Left renal cortex interstitium (tissue), 4 donors: ENCODE measurements at places on chromosomes 7 and 10.
A peak's percentile ranks its signal among the peaks of the same experiment; 100 is the strongest.

- DNase-seq: peak; percentile 37
These were observed 633.4 kb downstream of the PARD3 start for GRCh38 chr10:34181553-34182300.

- DNase-seq: no peak
These were observed 70.2 kb downstream of the BEND7 start for GRCh38 chr10:13458687-13459012.

- DNase-seq: no peak
These were observed 19.1 kb downstream of the TCF7L2 start for GRCh38 chr10:112969131-112969530.

DNA sequence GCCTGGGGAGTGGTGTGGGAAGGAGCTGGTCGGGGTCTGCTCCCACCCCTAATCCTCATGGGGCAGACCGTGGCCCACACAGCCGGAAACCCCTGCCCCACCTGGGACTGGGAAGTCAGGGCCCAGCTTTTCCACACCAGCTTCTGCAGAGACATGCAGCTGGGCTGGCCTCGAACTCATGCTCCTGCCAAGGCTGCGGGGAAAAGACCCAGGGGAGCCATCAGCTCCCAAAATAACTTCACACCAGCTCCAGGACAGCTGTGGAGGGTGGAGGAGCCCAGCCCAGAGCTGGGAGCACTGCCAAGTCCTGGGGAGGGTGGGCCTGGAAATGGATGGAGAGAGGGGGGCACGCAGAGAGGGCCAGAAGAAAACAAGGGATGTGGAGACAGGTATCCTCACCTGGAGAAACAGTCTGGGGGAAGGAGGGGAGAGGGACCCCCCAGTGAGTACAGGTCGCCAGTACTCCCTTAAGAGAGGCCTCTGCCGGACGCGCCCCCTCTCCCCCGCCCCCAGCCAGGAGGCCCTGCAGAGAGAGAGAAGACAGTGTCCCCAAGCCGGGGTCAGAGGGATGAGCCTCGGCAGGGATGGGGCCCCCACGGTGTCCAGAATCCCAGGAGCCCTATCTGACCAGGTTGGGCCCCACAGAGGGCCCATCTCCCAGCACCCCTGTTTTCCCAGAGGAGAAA is 11.5 kb upstream of the GRIFIN start:
- no peak for DNase-seq

DNA sequence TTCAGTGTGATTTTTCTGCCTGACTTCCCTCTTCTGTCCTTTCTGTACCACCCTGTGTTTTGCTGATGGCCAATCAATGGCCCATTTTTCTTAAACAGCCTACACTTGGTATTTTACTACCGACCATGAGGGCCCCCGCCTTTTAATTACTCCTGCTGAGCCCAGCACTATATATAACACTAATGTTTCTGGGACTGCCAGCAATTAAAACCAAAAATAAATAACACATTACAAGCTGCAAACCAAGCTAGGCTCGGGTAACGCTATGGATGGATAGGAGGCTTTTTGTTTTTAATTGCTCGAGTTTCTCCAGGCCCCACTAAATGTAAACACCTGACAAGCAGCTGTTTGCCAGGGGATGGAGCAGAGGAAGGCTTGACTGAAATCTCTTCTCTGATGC is 915.4 kb upstream of the AUTS2 start:
- DNase-seq: peak; percentile 45

- no peak for DNase-seq
These were observed 36.2 kb downstream of the WASL start for GRCh38 chr7:123712619-123713018.

GRCh38 chr7:82609746-82610145 is 166.2 kb upstream of the CACNA2D1 start:
- DNase-seq: no peak

GRCh38 chr7:101971457-101971856 is 154.0 kb downstream of the CUX1 start:
- DNase-seq: no peak

DNA sequence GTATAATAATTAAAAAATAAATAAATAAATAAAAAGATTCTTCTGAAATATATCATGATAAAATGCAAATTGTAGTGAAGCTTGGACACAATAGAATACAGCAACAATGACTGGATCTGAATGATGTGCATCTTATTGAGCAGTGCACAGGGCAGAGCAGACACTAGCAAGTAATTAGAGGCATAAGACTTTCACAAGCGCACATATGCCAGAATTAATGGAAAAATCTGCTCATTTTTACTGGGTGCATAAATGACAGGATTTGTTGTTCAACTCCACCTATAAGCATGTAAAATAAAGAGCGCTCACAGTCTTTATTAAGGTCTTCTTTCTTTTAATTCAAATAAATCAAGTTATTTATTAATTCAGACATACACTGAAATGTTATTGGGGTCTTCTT is 125.0 kb downstream of the DPY19L1 start:
- no peak for DNase-seq

DNA sequence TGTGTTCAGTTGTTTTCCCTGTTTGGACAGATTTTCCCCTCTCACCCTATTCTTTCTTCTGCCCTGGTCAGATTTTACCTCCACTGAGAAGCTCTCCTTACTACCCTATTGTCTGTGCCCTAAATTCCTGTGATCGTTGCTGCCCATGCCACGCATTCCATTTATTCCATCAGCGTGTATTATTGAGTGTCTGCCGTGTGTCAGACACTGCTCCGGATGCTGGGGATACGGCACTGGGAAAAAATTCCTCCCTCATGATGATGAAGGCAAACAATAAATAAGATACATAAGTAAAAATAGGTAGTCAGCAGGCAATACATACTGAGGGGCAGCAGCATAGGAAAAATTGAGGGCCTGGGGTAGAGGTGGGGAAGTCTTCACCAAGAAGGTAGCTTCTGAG is 86.8 kb downstream of the FANK1 start:
- DNase-seq: no peak

- DNase-seq: no peak
These were observed 15.3 kb downstream of the GPER1 start for GRCh38 chr7:1103009-1103788.

DNA sequence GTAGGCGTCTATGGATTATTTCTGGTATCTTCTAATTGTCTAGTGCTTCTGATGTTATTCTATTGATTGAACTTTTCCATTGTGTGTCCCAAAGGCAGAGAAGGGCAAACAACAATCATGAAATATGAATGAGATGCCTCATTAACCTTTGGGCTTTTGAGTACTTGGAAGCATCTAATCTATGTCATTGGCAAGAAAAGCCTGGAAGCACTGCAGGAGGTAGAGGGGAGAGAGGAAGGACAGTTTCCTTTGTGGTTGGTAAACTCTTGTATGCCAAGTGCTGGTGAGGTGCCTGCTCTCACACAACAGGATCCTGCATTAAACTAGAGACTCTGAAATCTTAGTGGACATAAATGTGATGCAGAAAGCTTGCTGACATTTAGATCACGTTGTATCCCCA is 155.2 kb upstream of the TPK1 start:
- DNase-seq: no peak

DNA sequence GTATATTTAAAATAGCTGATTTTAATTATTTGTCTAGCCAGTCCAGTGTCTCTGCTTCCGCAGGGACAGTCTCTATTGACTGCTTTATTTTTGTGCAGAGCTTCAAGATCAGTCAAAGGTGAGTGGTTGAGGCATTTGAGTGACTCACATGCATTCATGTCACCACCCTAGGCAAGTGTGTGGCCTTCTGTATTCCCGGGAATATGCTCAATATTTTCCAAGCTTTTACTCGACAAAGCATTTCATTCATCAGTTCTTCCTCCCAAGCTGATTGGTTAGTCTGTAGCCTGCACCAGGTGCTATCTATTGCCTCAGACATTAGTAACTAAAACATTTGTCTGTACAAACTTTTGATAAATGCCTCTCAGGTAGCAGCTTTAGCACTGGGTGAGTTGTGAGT is 471.5 kb upstream of the NRG3 start:
- DNase-seq: no peak

- no peak for DNase-seq
These were observed 199.3 kb downstream of the PARD3 start for GRCh38 chr10:34615770-34616169.

GRCh38 chr10:11208243-11208642 is 190.6 kb downstream of the CELF2 start:
- no peak for DNase-seq

- no peak for DNase-seq
These were observed 6.2 kb downstream of the CPED1 start for GRCh38 chr7:120994512-120995410.

- no peak for DNase-seq
These were observed 229.6 kb downstream of the BAMBI start for GRCh38 chr10:28906934-28907333.

DNA sequence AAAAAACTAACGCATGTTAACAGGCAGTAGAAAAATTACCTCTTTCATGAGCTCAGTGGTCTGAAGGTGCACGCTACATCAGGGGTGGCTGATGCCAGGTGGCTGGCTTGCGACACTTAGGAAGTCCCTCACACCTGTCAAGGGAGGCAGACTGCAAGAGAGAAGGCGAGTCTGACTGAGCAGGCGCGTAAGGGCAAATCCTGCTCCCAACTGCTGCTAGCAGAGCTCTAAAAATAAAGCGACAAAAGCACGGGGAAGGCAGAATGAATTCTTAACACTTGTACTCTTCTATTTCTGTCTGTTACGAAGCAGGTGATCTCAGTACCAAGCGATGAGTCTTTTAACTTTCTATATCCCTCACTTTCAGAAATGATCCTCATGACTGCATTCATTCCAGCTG is 33.1 kb downstream of the CACNA2D1 start:
- no peak for DNase-seq

- no peak for DNase-seq
These were observed 69.3 kb upstream of the PRR15 start for GRCh38 chr7:29494350-29494749.

DNA sequence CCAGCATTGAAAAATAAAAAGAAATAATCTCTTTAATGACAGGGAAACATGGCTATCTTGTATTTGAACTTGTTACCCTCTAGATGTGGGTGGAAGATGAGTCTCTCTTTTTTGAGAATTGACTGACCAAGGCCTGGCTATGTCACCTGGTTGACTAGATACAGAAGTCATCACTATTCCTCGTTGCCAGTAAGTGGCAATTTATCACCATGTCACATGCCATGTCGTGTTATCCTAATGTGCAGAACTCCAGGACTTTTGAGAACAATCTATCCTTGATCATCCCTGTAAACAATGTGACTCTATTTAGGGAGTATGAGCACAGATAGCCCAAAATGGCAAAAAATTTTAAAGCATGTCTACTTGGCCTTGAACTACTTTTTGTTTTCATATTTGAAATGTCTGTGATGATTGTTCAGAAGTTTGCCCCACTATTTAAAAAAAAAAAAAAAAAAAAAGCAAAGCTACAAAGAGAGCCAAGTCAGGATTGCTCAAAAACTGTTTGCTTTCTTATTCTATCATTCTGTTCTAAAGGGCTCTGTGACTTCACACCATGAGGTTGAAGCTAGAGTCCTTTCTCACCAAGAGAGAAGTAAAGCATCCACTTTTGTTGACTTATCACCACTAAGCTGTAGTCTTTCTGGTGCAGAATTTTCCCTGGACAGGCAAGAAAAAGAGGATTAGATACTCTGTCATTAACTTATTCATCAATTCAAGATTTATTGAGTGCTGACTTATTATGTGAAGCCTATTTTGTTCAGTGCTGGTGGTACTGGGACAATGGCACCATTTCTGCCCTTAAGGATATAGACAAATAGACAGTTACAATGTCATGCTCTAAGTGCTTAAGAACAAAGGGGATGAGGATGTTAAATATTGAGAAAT is 10.4 kb upstream of the WIPF3 start:
- DNase-seq: no peak

DNA sequence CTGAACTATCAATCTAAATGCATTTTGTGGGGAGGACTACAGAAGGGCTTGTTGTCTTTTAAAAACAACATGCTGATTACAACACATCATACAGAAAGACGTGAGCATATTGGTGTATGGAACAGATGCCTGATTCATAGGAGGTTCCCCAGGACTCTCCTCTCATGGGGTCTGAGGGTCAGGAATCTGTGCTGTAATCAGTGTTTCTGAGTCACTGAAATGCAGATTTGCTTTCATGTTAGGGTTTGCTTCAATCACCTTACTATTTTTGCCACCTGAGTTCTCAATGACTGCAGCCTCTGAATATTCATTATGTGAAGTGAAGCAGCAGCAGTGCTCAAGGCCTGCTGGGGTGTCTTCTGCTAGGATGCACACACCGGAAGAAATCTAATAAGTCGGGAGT is 550 bp upstream of the ANK3 start:
- DNase-seq: no peak

- no peak for DNase-seq
These were observed 372.2 kb upstream of the NRG3 start for GRCh38 chr10:81502677-81503359.

DNA sequence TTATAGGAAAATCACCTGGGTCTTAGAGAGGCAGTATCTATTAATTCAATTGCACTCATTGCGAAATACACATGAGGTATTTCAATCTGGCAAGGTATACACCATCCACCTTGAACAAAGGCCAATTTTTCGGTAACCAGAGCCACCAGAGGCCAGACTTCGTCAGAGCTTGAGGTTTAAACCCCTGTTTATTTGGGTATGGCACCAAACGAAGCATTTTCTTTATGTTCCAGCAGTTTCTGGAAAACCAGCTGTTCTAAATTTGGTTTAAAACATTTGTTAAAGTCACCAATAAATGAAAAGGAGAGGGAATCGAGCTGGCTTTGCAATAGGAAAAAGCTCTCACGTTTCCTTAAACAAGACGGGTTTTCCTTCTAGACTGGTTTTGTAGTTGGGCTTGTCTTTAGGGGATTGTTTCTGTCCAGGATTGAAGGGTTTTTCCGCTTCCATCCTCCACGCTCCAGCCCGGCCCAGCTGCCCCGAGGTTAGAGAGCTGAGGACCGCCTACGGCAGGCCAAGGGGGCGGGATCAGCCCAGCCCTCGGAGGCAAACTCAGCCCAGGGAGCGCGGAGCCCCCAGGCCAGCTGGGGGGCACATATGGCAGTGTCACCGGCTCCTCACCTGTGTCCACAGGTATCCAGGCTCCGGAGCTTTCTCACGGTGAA is 539.4 kb upstream of the MGMT start:
- DNase-seq: no peak
